CD4-positive, alpha-beta T cell treated with Interleukin-2 at 100 ng/mL for 4 hours (primary cell): ENCODE measurements at places on chromosomes 1 and 21.

DNA sequence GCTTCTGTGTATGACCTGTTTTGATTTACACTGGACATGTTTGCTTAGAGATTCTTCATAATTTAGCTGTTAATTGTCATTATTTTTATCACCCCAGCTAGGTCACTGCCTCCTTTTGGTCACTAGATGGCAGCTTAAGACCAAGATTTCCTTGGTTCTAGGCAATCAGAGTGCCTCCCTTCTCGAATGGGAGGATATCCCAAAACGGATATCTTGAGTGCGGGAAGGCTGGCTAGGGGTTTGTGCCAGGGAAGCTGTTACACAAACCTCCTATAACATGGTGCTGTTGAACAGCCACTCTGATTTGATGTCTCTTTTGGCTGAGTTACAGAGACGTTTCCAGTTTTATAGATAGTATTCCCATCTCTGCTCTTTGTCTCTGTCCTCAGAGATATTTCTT is 283.5 kb downstream of the S1PR1 start:
- peak; percentile 34 for DNase-seq

- DNase-seq: no peak
These were observed 45.1 kb downstream of the RRAGC start for GRCh38 chr1:38814444-38814983.

GRCh38 chr21:38816400-38816977 is 10.8 kb downstream of the ETS2 start:
- DNase-seq: no peak

- peak; percentile 86 for DNase-seq
These were observed 570 bp upstream of the NEK7 start for GRCh38 chr1:198156111-198156744.

DNA sequence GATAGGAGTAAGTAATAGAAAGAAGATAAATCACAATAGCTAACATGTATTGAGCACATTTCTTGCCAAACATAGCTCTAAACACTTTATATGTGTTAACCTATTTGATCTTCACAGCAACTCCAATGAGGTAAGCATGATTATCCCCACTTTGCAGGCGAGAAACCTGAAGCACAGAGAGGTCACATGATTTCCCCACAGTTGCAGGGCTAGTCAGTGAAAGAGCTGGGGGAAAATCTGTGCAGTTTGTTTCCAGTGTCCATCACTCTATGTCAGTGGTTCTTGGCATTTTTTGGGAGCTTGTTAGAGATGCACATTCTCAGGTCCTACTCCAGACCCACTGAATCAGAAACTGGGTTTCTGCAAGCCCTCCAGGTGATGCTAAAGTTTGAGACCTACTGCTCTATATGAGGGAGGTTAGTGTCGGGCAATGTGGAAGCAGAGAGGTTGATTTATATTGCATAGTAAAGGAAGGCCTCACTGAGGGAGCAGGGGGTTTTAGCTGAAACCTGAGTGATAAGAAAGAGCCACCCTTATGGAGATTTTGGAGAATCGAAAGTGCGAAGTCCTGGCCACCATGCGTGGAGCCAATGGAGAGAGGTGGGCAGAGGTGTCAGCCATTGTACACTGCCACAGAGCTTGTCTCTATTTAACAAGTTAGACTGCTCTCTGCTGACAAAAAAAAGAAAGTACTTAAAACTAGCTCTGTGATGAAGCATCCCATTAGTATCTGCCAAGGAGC is 20.9 kb downstream of the MCOLN3 start:
- DNase-seq: peak; percentile 36

- no peak for DNase-seq
These were observed 301.7 kb upstream of the VAMP3 start for GRCh38 chr1:7469255-7469938.

DNA sequence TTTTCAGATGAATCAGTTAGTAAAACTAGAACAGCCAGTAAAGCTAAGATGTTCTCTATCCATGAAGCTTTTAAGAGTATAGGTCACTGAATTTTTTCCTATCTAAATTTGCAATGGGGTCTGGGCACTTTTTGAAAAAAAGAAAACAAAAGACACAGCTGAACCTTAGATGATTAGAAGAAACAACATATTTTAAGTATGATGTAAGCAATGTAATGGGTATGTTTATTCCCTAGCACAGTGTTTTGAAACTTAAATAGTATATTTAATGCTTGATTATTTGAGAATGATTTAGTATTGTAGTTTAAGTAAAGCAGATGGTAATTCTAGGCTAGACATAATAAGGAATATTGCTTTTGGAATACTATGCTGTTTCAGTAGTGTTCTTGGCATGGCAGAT is 36.2 kb downstream of the KCTD3 start:
- DNase-seq: no peak

DNA sequence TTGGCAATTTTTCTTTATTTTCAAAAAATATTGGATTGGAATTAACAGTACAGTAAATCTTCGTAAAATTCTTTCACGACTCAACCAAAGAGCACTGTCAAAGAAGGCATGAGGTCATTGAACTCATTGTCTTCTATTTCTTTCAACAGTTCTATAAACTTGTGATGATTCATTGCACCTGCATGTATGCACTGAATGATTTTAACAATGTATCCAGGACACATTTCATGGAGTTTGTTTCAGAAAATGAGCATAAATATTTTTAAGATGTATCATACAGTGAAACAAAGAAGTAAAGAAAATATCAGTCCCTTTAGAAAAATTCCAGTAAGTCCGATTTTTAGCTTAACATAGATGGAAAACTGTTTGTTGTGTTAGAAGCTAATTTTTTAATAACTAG is 33.6 kb upstream of the CD34 start:
- DNase-seq: no peak

DNA sequence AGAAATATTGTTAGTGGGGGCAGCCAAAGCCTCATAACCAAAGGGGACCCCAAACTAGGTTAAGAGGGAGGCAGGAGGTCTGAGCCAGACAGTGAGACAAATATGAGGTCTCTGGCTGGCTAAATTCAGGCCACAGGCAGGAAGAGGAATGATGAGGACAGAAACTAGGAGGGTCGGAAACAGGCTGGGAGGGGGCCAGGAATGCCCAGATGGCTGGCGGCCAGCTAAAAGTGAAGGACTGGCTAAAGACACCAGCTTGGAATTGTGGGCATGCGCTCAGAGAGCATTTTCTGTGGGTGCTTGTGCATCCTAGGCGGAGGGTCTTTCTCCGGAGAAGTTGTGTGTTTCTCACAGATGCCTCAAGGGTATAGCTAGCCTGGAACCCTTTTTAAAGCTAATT is 77.0 kb downstream of the PGM1 start:
- no peak for DNase-seq

DNA sequence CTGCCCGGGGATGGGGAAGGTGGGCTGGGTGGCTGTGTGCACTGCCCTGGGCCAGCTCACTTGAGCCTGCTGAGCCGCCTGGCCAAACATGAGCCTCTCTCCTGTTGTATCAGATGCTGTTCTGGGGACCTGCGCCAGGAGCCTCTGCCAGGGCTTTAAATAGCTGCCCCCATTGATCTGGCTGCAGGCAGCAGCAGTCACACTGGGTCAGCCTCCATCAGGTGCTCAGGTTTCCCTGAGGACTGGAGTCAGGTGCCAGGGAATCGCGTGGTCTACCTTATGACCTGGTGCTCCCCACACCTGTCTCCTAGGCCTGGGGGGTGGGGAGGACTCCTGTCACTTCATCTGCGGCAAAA is 700 bp upstream of the CCDC28B start:
- no peak for DNase-seq

- DNase-seq: no peak
These were observed 7.2 kb downstream of the KCNN3 start for GRCh38 chr1:154862907-154863306.

GRCh38 chr1:162270016-162270770 is 106.5 kb downstream of the SPATA46 start:
- no peak for DNase-seq

- DNase-seq: no peak
These were observed 163.7 kb downstream of the NTPCR start for GRCh38 chr1:233114159-233114558.

- no peak for DNase-seq
These were observed 349.1 kb downstream of the SEC16B start for GRCh38 chr1:177620636-177621190.

DNA sequence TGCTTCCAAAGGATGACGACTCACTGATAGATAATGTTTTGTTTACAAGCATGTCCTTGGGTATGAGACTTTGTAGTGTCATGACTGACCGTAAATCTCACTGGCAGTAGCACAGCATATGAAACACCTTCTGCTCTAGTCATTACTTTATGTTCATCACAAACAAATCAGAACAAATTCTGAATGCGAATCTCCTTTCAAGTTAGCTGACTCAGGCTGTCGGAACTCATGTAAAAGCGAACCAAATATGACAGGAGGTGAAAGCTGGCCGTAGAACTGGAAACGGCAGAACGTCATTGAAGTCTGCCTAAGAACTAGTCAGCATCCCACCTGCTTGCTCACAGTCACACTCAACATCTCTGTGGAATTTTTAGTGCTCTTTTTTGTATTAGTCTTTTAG is 143.9 kb downstream of the RGS7 start:
- no peak for DNase-seq

DNA sequence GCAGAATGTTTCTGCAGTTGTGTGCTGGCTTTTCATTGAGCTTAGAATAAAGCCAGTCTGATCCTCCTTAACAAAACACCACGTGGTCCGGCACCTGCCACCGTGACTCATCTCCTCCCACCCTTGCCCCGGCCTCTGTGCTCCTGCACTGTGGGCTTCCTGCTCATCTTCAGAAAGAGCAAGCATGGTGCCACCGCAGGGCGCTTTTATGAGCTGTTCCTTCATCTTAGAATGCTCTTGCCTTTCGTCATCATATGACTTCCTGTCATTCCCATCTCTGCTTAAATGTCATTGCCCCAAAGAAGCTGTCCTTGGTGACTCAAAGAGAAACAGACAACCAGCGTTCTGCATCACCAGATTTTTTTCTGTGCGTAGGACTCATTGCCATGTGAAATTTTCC is 117.8 kb downstream of the HHAT start:
- peak; percentile 75 for DNase-seq

DNA sequence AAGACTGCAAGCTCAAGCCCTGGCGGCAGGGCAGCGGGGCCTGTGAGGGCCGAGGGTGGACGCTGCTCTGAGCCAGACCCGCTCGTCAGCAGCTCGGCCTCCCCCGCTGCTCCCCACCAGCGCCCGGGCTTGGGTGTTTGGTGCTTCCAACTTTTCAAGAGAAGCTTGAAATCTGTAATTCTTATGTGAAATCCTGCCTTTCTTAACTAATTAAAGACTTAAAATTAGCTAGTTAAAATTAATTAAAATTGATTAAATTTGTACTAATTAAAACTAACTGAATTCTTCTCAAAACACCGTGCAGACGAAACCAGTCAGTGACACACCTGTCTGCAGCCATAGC is 14.0 kb upstream of the SLC19A1 start:
- no peak for DNase-seq

DNA sequence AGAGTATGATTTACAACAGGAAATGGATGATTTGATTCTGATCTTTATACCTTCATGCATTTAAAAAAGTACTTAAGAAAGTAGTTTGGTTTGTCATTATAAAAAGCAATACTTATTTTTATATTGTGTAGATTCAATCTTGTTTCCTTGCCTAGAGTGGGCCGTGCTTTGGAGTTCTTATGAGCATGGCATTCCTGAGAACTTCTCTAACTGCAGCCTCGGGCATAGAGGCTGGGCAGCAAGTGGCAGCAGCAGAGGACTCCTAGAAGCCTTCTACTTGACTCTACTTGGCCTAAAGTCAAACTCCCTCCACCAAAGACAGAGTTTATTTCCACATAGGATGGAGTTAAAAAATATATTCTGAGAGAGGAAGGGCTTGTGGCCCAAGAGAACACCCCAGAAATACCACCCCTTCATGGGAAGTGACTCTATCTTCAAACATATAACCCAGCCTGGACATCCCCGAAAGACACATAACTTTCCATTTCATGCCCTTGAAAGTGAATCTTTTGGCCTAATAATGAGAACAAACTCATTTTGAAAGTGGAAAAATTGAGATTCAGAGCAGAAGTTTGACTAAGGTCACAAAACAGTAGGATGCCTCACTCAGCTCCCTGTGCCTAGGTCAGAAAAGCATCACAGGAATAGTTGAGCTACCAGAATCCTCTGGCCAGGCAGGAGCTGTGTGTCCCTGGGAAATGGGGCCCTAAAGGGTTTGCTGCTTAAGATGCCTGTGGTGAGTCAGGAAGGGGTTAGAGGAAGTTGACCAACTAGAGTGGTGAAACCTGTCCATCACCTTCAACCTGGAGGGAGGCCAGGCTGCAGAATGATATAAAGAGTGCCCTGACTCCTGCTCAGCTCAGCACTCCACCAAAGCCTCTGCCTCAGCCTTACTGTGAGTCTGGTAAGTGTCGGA is at the start of gene IVL:
Gene IVL, plus strand, starts transcription at position 861 of the 916 bp plus-strand sequence. CDS start 1,252 bp downstream, outside the sequence.
- no peak for DNase-seq

GRCh38 chr1:180898441-180899219 is 14.1 kb upstream of the KIAA1614 start:
- no peak for DNase-seq

- DNase-seq: no peak
These were observed 73.1 kb upstream of the TSHB start for GRCh38 chr1:114956570-114956969.

GRCh38 chr1:54126271-54126815 is 26.5 kb downstream of the CDCP2 start:
- DNase-seq: no peak

- no peak for DNase-seq
These were observed 259.0 kb downstream of the NEGR1 start for GRCh38 chr1:72023063-72023930.

GRCh38 chr1:43970502-43970901 is 692 bp downstream of the DPH2 start:
- DNase-seq: no peak

DNA sequence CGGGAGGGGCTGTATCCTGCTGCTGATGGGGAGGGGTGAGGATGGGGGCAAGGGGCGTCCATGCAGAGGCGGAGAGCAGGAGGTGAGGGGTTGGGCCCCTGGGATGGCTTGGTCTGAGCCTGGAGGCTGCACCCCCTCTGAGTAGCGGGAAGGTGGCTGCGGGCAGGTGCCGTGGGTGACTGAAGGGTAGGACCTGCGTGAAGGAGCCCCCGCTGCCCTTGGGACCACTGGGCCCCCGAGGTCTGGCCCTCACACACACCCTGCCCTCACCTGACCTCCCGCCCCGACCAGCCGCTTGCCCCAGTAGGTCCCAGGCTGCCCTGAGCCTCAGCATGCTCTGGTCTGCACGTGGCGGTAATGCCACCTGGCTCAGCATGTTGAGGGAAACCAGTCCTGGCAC is 12.8 kb upstream of the SKI start:
- no peak for DNase-seq

DNA sequence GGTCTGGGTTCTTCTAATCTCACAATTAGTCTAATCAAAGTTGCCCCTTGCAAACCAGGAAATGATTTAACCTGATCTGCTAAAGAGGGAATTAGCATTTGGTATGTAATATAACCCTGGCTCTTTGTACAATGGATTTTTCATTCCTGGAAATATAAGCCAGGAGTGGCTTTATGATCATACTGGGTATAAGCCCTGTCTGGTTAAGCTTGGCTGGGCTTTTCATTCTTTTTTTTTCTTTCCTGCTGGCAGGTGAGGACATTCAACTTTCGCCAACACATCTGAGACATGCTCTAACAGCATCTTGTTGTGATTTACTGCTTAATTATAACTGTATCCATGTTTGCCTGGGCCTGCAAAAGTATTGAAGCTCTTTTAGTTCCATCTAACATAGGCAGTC is 20.4 kb upstream of the SDE2 start:
- no peak for DNase-seq
